Neural progenitor cell (in vitro differentiated cells): ENCODE measurements at places on chromosomes 2 and 18.

DNA sequence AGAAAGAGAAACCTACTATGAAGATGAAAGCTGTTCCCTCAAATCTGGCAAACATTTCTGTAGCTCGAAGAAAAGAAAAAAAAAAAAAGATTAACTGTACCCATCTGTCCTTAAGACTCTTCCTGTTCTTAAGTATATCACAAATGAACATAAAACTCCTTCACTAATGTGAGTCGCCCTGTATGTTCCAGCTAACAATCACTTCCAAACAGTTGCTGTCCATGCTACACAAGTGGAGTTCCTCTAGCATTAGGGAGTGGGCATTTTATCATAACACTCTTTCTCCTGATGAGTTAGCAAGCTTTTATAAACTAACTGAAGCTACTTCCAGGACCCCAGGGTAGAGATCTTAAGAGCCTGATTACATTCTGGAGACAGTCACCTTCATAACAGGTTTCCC, 5.8 kb downstream of the CUL3 start:
- DNase-seq, result no peak

DNA sequence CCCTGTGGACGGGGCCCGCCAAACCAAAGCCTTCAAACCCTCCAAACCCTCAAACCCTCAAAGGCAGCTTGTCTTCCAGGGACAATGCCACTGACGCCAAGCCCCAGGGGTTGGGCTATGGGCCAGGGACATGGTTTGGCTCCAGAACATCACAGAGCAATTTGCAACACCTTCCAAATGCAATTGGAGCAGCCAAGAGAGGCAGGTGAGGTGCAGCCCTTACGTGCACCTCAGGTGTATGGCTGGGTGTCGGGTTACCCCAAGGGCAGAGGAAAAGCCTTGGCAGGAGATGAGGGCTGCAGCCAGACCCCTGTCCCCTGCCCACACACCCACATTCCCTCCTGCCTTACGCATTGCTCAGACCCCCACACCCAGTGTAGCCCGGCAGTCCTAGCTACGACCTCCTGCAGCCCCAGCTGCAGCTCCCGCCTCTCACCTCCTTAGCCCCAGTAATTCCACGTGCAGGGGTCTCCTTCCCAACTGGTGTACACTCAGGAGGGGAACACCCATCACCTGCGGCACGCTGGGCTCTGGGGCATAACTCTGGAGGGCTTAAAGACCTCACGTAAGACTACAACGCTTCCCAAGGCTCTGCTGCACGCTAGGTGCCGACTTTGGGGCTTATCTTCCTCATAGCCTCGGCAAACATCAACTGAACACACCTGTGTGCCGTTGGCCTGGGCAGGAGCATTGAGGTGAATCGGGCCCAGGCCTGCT, 88.7 kb downstream of the TFCP2L1 start:
- DNase-seq, result no peak

GRCh38 chr18:805008-805754, 6.9 kb downstream of the YES1 start:
- no peak for DNase-seq

GRCh38 chr18:62576271-62576670, 53.4 kb downstream of the ZCCHC2 start:
- DNase-seq, result no peak
